ENCODE measurements at places on chromosomes 11 and 22.

DNA sequence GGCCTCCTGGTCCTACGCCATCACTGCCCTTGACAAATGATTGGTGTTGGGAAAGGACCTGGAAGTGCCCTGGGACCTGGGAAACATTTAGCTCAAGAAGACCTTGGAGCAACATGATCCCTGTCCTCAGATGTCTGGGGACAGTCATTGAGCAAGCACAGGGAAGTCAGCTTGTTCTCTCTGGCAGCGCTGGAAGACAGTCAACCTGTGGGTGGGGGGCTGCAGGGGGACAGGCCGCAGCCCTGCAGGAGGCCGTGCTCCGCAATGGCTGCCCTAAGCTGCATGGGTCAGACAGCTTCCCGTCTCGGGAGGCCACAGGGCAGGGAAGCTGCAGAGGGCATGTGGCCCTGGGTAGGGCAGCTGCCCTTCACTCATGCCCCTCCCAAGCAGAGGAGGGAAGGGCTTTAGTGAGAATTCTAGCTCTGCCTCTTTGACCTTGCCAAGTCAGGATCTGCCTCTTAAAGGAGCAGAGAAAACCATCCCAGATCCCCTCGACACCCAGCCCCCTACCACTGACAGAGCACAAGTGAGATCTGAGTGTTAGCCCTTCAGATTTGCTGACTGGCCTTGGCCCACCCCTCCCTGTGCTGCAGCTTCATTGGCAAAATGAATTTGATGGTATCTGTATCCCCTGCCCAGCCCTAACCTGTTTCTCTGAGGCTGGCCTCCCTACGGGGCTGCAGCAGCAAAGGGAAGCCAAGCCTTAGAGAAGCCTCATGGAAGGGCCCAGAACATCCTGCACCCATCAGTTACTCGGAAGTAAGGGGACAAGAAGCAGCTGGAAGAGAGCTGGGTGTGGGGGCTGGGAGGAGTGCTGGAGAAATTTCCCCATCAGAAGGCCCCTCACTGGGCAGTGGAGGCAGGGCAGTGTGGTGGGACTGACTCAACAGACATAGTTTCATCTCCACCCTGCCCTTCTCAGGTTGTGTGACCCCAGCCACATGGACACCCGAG lies 6.2 kb upstream of the SREBF2 start:
- DNase-seq, result no peak

GRCh38 chr11:7603031-7603781 lies 70.1 kb downstream of the CYB5R2 start:
- DNase-seq, result no peak

DNA sequence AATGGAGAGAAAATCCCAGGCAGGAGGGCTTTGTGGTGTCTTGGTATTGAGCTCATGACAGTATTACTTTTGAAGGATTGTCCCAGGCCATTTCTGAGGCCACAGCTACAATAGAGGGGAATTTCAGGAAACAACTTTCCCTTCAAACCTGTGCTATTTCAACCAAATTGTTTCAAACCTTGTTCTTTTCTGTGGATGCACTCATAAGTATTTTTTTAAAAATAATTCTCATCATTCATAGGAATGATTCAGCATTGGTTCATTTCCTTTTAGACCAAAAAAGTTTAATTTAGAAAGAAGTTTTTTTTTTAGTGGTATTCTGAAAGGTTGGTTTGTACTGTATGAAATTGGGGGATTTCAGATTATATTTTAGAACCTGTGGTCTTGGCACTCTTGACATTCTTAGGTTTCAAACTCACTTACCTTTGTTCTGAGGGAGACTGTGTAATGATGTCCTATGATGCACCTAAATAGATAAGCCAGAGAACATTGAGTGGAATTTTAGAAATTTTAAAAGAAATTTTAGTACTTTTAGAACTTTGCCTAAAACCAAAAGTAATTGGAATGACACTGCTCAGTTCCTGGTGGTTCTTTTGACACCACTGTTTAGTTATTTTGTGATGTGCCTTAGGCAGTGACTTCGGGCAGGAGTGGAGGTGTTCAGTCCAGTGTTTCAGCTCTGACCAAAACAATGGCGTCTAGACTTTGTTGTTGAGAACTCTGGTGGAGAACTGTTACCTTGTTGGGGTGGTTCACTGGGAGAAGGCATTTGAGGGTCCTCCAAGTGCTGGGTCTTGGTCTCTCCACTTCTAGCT lies 12.2 kb downstream of the TEAD1 start:
- DNase-seq, result no peak

DNA sequence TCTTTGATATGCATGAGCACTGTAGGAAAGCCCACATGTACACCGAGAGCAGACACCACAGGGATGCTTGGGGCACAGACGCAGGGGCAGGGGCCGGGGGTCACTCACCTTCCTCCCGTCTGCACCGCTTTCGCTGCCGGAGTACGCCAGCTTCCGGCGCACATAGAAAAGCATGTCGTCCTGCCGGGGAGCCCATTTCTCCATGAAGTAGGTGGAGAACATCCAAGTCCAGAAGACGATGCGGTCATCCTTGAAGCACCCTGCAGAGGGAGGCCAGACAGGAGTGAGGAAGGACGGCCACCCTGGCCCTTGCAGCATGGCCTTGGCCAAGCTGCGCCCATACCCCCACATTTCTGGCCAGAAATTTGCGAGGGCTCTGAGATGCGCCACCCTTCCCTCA lies 28.8 kb downstream of the KIAA0930 start:
- DNase-seq, result peak; percentile 37

GRCh38 chr11:86202013-86202336 lies 42.6 kb upstream of the EED start:
- DNase-seq, result no peak

- DNase-seq, result no peak
Measured at GRCh38 chr11:56740107-56740506, 8.4 kb downstream of the OR9G4 start.

DNA sequence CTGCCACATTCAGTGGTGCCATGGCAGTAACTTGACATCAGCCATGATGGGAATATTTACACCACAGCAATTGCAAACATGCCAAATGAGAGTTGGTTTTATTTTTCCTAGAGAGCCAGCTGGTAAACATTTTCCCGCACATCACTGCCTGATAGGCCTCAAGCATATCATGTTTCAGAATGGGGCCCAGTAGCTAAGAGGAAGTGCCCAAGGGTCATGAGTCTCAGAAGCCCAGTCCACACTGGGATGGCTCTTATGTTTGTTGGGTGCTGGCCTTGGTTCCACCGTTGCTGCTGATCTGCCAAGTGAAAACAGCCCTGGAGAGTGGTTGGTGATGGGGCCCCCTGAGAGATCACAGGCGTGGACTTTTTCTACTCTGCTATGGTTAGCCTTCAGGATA lies 64.3 kb upstream of the NAV2 start:
- DNase-seq, result no peak

- DNase-seq, result peak; percentile 63
Measured at GRCh38 chr11:111097191-111097590, 148.3 kb upstream of the POU2AF2 start.

DNA sequence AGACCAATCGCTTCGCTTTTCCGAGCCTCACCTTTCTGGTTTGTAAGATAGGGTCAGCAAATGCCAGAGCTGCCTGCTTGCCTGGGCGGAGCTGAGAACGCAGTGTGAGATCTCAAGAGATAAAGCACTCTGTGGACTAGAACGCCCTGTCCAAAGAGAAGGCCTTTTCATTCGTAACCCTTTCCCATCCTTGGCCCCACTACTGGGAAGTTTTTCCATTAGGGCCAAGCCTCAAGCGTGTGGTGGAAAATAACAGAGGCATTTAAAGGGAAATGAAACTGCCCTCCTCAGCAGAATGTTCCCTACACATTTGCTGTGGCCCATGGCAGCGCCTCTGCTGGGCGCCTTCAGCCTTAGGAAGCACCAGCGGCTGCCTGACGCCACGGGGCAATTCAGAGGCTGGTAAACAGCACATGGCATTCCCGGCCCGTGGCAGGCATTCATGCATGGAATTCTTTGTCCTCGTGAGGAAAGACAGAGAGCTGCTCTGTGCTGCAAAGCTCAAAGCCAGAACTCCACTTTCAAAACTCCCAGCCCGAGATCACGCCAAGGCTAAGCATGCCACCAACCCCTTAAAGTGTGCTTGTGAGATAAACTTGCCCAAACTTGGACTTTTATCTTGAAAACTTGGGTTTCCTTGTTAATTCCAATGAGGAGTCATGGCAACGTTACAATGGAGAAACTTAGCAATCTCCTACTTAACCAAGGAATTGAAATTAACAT lies 38.1 kb downstream of the AHNAK start:
- DNase-seq, result peak; percentile 89

DNA sequence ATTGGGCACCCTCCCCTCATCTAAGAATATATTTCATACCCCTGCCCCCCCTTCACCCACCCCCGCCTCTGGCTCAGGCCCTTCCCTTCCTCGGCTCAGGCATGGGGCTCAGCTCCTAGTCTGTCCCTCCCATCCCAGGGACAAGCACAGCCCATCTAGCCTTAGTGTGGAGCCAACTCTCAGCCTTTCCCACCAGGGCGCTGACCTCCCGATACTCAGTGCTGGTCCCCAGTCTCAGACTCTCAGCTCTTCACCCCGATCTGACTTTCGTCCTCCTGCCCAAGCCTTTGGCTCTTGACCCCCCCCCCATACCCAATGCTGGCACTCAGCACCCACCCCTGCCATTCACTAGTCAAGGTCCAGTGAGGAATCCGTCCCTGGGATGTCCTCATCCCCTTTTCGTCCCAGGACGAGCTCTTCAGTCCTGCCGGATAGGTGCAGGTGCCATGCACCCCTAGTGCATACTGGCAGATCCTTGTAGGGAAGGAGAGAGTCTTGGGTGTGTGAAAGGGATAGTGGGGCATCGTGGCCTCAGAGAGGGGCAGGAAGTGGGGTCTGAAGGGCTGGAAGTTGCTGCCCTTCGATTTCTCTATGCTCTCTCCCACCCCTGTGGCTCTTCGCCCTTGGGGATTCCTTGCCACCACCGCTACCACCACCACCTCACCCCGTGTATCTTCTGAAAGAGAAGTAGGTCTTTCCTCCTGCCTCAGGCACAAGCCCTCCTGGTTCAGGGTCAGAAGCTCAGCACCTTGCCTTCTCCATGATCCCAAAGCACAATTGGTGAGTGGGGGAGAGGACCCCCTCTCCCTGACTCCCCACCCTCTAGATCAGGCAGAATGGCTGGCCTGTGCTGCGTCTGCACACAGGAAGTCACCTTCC lies 2.4 kb downstream of the TPBGL start:
- DNase-seq, result no peak

GRCh38 chr11:76560219-76560618 lies 110.3 kb downstream of the LRRC32 start:
- no peak for DNase-seq

- DNase-seq, result no peak
Measured at GRCh38 chr11:6269994-6270393, 10.4 kb downstream of the CCKBR start.

- no peak for DNase-seq
Measured at GRCh38 chr11:69711822-69712801, 8.3 kb upstream of the FGF19 start.

Measured in Right ventricle myocardium superior (tissue), 1 donor.